ENCODE measurements at places on chromosomes 12 and 14.
A peak's percentile ranks its signal among the peaks of the same experiment; 100 is the strongest.

GRCh38 chr12:47458279-47458678, 247.6 kb downstream of the RPAP3 start:
- DNase-seq, result no peak

- no peak for DNase-seq
Measured at GRCh38 chr14:92458136-92459029, 55.2 kb upstream of the RIN3 start.

DNA sequence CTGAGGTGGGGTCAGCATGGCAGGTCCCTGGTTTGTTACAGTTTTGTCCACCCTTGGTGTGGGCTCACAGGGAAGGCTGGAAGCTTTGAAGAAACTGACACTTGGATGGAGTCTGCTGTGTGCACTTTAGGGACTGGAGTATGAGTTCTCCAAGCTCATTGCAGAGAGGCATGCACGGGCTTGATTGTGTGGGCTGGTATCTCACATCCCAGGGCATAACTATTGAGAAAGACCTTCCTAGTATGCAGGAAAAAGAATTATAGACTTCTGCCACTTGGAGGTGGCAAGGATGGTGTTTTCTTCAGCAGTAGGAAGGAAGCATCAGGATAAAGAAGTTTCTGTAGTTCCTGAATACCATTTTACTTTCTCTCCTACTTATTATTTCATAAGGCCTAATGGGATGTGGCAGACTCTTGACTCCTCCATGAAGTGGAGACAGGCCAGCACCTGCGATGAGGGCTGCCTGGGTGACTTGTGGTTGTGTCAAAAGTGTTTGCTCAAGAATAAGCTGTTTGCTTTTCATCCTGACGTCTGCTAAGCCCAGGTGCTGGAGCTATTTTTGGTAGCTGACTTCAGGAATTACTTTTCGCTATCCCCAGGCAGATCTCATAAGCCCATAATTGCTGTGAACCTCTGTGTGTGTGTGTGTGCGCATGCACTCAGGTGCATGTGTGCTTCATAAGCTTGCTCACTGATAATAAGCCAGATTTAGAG, 125.8 kb downstream of the KTN1 start:
- DNase-seq, result peak; percentile 2

DNA sequence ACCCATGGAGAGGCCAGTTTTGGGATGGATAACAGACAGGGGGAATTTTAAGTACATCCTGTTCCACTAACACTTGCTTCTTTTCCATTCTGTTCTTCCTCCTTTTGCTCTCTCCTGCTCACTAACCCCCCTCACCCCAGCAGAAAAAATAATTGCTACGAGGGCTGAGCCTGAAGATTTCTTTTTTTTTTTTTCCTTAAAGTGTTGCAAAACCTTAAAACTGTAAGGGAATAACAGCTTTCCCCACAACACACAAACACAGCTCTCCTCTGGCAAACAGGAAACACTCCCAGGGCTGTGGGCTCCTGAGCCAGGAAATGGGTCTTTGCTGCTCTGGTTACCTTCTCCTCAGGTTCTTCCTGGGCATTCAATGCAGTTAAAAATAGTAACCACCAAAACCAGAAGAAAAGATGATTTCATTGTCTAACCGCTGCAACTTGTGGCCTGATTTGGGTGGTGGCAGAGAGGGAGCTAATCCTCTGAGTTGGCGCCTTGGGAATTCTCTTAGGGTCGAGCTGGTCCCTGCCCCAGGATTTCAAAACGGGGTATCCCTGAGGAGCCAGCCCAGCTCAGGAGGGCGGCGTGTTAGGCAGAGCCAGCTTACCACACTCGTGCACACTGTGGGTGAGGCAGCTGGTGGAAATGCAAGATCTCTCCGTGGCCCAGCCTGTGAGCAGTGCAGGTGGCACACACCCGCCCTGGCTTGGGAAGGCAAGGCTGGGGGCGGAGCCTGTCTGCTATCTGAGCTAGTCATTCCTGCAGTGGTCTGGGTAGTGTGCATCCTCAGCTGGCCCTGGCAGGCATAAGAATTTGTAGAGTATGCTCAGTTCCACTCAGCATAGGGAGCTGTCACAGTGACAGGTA, 17.1 kb upstream of the EMP1 start:
- DNase-seq, result no peak

DNA sequence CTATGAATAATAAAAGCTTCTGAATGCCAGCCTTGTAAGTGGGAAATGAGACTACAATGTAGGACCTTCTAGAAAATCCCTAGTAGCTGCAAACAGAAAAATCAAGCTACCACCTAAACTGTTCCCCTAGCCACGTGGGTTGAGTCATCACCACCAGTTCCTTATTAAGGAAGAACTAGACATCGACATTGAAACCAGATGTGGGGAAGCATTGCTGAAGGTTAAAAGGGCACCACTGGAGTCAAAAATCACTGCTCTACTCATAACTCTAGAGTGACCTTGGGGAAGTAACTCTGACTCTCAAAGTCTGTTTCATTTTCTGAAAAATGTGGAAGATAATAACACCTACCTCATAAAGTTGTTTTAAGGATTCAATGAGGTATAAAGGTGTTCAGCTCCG, 9.4 kb upstream of the CNIH1 start:
- no peak for DNase-seq

GRCh38 chr14:77245820-77246219, 25.2 kb downstream of the NGB start:
- no peak for DNase-seq

GRCh38 chr12:124696693-124697476, 129.5 kb upstream of the NCOR2 start:
- peak; percentile 84 for DNase-seq

- no peak for DNase-seq
Measured at GRCh38 chr12:85669911-85670310, 166.3 kb downstream of the RASSF9 start.

DNA sequence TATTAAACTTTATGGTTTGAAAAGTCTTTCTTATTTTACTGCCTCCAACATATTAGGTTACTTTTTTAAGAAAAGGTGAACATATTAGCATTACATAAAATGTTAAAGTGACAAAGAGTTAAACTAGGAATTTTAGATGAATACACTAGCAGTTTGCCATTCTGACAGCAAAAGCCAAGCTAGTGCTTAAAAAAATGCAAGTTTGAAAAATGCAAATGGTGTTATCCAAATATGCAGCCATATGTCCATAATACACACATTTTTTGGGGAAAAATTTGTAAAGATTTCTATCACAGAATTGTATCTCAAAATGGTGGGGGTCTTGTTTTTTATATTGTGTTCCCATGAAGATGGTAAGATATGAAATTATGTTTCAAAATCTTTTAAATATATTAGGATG, 466.1 kb downstream of the FOXG1 start:
- DNase-seq, result peak; percentile 83

DNA sequence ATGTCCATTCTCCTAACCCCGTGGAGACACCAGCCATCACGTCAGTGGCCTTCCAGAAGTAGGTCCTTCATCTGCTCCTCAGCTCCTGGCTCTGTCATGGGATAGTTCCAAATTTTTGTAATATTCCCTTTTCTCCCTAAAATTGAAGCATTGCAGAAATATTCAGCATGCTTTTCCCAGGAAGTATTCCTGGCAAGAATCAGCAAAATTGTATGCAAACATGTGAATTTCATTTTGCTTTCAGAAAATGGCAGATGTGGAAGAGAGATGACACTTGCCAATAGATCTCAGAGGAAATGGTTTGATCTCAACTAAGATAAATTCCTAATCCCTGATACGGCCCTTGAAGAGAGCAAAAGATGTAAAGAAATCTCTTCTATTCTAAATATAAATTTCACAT, 298.9 kb downstream of the ITPR2 start:
- DNase-seq, result no peak

DNA sequence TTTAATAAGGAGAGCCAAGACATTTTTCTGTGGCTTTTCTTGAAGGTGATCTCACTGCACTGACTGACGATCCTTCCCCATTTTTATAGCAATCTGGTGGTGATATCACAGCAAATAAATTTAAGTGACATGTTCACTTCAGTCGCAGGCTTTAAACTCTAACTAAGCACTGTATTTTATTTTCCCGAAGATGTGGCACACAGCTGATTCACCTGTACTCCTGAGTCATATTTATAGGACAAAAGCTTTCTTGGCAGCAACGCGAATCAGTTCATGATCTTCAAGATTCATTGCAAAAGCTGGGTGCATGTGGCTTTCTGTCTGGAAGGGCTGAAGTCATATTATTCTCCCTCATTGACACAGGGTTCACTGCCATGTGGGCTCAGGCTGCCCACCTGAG, 79.8 kb upstream of the TUNAR start:
- DNase-seq, result no peak

DNA sequence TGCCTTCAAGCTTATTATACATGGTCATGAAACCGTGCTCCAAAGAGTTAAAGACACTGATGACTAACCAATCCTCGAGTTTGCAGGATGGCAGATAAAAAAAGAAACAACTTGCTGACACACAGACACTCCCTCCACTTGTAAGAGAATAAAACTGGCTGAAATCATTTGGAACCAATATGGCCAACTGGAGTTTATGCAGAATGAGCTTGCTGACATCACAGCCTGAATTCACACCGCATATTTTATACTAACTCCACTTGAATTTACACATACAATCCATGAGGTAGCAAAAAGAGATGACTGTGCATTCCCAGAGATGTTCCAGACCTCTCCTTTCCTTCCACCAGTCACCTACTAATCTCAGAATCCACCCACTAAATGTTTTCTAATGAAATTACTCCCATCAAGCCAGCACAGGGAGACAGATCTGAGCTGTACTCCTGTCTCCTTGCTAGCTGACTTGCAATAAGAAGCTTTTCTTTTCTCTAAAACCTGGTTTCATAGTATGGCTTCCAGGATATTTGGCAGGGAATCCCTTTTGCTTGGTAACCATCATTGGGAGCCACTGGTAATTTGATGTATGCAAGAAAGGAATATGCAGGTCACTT, 15.8 kb upstream of the PTPRR start:
- DNase-seq, result no peak

DNA sequence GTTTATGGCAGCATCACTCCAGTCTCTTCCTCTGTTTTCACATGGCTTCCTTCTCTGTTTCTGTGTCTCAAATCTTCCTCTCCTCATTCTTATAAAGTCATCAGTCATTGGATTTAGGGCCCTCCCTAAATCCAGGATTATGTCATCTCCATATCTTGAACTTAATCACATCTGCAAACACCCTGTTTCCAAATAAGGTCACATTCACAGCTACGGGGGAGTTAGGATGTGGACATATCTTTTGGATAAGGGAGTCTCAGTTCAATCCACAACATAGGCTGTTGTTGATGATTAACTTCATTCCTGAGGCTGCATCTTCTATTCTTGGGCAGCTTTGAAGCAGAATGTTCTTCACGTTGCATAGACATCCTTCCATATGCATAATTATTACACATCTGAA, 40.3 kb upstream of the NTF3 start:
- DNase-seq, result no peak

DNA sequence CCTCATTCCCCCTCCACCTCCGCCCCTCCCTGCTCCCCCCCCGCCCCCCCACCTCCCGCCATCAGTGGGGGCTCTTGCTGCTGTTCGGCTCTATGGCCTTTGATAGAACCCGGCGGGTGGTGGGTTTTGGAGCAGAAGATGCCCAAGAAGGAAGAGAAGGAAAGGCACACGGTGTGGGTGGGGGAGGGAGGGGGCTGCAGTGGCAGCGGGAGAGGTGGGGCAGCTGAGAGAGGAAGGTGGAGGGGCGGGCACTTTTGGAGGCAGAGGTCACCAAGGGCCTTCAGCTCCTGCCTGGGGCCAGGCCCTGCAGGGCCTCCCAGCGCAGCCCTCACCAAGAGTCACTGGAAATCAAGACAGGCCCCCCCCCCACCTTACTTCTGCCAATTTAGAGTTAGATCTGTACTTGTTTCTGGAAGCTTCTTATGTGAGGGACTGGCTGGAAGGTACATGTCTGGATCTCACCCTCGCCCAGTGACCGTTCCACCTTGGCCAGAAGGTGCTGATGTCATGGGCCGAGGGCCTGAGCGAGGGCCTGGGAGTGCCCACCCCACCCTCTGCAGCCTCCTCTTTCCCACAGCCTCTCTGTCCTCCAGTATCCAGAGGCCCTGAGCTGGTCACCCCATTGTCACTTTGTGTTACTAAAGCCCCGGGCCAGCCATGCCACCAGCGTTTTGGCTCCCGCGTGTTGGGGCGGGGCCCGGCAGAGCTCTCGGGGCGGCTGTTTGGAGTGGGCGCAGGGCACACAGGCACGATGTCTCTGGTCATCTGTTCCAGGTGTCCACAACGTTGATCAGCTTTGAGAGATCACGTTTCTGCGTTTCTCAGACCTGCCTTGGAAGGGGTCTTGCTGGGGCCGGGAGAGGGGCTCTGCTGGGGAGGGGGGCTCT, 153.9 kb downstream of the KIF26A start:
- no peak for DNase-seq

DNA sequence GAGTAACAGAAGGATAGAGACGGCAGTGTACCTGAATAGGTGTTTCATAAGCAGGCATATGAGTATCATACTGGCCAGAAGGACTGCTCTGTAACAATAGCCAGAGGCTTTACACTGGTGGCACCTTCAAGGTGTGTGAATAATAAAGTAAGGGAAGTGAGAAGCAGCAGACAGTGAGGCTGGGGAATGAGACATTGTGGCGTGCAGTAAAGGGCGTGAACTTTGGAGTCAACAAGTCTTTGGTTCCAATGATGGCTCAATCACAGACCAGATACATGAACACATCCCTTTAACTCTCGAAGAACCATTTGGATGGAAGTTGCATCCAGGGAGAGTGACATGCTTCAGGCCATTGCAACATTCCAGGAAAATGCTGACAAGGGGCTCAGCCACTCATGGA, 32.0 kb upstream of the CCND2 start:
- no peak for DNase-seq

- DNase-seq, result no peak
Measured at GRCh38 chr12:59858508-59859170, 262.8 kb downstream of the SLC16A7 start.

GRCh38 chr12:106317406-106318082, 15.0 kb downstream of the TCP11L2 start:
- no peak for DNase-seq

- DNase-seq, result no peak
Measured at GRCh38 chr12:100503228-100503628, 29.6 kb downstream of the NR1H4 start.

GRCh38 chr12:105843986-105844760, 294.6 kb downstream of the NUAK1 start:
- DNase-seq, result no peak

- DNase-seq, result peak; percentile 42
Measured at GRCh38 chr14:62117751-62118105, 355.5 kb downstream of the SNAPC1 start.

DNA sequence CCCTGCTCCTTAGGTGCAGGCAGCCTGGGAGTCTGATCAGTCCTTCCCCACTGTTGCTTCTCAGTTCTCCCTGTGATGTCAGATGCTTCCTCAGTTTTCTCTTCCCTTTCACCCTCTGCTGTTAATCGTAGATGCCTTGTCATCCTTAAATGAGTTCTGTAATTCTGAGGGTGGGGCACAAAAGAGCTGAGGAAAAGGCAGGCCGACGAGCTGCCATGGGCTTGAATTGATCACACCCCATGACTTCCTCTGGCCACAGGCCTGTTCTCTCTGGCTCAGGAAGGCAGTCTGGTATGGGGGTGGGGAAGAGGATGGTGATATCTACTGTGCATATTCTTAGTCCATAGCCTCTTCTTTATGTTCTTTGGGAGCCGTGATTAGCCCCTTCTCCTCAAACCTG, 5.2 kb upstream of the AP1G2 start:
- DNase-seq, result no peak

- no peak for DNase-seq
Measured at GRCh38 chr14:54651649-54652048, 84.7 kb downstream of the SAMD4A start.

Measured in NCI-H1694 treated with DMSO at 0.1 percent for 48 hours (cell line).